Kidney (tissue), 22 donors: ENCODE measurements at places on chromosomes 7 and 10. TPM values are rescaled to one million over a fixed set of nuclear protein-coding genes. Genes with fewer than 3 reads are reported as not detected.
A peak's percentile ranks its signal among the peaks of the same experiment; 100 is the strongest.

ALOX5 gene
- 58.1 TPM for total RNA-seq

PON1 gene
- not detected for total RNA-seq

AGBL3 gene
- total RNA-seq: 7.6 TPM

DNA sequence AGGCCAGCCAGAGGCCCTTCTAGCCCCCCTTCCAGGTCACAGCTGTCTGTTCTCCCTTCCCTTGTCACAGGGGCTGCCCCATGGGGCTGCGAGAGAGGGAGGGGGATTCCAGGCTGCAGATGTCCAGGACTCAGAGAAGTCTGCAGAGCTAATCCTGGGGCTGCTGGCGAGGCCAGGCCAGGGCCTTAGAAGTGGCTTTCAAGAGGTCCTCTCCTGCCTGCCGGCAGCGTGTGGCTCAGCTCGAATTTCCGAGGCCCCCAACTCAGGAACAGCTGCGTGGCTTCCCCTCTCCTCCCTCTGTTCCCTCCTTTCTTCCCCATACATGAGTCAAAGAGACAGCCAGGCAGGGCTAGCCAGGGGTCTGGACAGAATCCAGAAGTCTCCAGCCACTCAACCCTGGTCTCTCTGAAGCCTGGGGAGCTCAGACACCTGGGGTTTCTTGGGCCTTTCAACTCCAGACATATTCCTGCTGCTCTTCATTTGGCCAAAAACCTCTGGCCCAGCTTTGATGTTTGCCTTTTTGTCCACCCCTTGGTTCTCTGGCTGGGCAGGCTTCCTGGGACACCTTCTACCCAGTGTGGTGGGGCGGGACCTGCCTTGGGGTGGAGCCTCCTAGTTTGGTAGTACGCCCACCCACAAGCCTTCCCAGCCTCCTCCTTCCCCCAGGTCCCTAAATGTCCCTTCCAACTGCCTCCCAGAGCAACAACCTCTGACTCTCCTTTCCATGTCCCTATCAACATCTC, 21.8 kb upstream of the EIF5AL1 start:
- H3K4me1 ChIP-seq: no peaks in the 10 kb centered on the region
- H3K36me3 ChIP-seq: no peaks in the 10 kb centered on the region
- H3K27ac ChIP-seq: no peak overlapping the region
- DNase-seq: peak; percentile 65
- H3K27me3 ChIP-seq: no peaks in the 10 kb centered on the region
- H3K4me3 ChIP-seq: no peak overlapping the region

- no peaks in the 10 kb centered on the region for H3K4me1 ChIP-seq
- no peak overlapping the region for H3K27ac ChIP-seq
- no peaks in the 10 kb centered on the region for H3K36me3 ChIP-seq
- DNase-seq: no peak
- H3K4me3 ChIP-seq: no peak overlapping the region
These were observed 23.0 kb downstream of the SFR1 start for GRCh38 chr10:104144931-104145330.

DNA sequence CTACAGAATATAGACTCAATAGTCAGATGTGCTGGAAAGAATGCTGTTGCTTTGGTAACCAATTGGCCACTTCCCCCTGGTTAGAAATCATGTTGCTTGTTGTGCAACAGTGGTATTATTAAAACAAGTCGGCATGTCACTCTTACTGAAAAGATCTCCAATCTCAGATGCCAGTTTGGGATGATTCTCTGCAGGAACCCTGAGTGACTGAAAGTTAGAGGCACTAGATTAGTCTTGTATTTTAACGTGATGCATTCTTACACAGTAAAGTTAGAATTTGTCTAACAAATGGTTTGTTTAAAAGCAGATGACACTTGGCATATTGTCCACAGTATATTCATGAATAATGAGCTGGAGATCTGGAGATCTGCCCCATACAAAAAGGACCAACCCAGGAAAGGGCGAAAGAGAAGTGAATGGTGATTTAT, 287.6 kb downstream of the TWIST1 start:
- no peaks in the 10 kb centered on the region for H3K4me1 ChIP-seq
- H3K4me3 ChIP-seq: no peak overlapping the region
- no peak overlapping the region for H3K27ac ChIP-seq
- no peaks in the 10 kb centered on the region for H3K36me3 ChIP-seq

GRCh38 chr7:157707983-157708918, 371.4 kb downstream of the DNAJB6 start:
- no peaks in the 10 kb centered on the region for H3K4me1 ChIP-seq
- H3K36me3 ChIP-seq: no peaks in the 10 kb centered on the region
- H3K4me3 ChIP-seq: no peak overlapping the region
- DNase-seq: no peak

DNA sequence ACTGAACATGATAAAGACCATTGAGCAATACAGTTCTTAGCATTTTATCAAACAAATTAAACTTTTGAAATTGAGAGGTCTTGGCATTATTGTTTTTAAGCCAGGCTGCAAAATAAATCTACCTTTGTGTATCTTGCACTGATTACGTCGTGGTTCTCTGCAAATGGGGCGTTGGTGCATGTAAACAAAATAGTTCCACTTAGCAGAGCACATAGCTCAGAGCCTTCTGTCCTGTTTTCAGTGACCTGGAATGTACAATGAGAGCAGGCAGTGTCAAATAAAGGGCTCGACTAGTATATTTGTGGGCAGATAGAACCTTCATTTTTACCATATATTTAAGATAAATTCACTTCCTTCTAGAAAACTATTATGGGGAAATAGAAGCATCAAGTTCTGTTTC, 333.9 kb upstream of the SMIM30 start:
- DNase-seq: no peak
- H3K4me1 ChIP-seq: no peaks in the 10 kb centered on the region
- H3K27me3 ChIP-seq: no peaks in the 10 kb centered on the region
- H3K4me3 ChIP-seq: no peak overlapping the region
- H3K27ac ChIP-seq: no peak overlapping the region

CDHR3 gene
- total RNA-seq: 7.1 TPM

ACSL5 gene
- total RNA-seq: 21.8 TPM

CRHR2 gene
- total RNA-seq: not detected

- no peak overlapping the region for H3K4me3 ChIP-seq
- H3K27me3 ChIP-seq: no peaks in the 10 kb centered on the region
- H3K27ac ChIP-seq: no peak overlapping the region
- H3K4me1 ChIP-seq: no peaks in the 10 kb centered on the region
- no peaks in the 10 kb centered on the region for H3K36me3 ChIP-seq
- no peak for DNase-seq
These were observed 518.5 kb downstream of the GLRX3 start for GRCh38 chr10:130654726-130655125.

TSPAN12 gene
- total RNA-seq: 76.5 TPM

CALCR gene
- 5.3 TPM for total RNA-seq

DNA sequence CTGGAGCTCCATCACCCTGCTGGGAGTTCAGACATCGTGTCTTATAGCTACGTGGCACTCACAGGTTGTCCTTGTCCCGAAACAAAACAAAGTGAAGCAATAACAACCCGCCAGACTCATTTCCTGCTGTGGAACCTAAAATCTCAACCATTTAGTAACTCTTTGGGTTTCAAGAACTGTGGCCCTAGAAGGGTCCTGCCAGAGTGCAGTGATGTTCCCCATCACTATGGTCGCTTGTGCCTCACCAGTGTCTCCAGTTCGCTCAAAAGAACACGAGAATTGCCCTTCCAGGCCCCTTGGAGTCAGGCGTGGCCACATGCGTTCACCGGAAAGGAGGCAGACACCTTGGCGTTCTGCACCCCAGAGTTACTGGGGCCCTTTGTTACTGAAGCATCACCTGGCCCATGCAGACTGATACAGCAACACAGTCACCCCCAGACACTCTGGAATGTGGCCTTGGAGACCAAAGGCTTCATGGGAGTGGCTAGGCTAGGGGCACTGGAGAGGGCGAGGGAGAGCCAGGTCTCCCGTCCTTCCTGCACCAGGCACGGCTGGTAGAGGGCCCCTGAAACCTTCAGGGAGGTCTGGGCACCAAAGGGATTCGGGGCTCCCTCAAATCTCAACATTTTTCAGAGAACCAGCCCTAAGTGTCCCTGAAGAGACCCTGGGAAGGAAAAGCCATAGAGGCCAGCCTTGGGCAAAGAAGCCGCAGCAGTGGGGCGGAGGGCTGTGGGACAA, 908 bp downstream of the CRYGN start:
- no peak overlapping the region for H3K4me3 ChIP-seq
- peaks cover 2% of the 10 kb centered on the region for H3K4me1 ChIP-seq
- H3K36me3 ChIP-seq: no peaks in the 10 kb centered on the region
- no peak for DNase-seq

DNA sequence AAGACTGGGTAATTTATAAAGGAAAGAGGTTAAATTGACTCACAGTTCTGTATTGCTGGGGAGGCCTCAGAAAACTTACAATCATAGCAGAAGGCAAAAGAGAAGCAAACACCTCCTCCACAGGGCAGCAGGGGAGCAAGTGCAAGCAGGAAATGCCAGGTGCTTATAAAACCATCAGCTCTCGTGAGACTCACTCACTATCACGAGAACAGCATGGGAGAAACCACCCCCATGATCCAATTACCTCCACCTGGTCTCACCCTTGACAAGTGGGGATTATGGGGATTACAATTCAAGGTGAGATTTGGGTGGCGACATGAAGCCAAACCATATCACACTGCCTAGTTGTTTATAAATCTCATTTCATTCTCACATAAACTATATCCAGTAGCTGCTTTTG, 28.0 kb upstream of the CPN1 start:
- no peak for DNase-seq
- H3K4me3 ChIP-seq: no peak overlapping the region
- H3K36me3 ChIP-seq: no peaks in the 10 kb centered on the region
- H3K4me1 ChIP-seq: no peaks in the 10 kb centered on the region
